HuH-7.5 (cell line): ENCODE measurements at places on chromosomes 6 and 20.

DNA sequence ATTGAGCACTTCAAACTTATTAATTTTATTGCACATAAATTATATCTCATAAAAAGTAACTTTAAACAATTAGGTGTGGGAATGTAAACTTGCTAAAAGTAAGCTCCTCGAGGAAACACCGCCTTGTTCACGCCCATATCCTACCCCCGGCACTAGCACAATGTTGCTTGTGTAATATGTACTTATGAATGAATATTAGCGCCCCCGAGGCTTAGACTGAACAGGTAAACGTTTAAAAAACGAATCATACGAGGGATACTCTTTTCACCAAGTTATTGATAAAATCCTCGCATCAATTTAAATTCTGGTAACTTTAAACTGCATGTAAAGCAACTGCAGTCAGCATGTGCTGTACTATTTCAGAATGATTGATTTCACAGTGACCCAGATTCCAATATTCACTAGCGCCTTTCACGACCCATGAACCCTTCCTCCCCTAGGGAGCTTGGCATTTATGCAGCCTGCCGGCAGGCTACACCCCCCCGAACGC lies 637 bp downstream of the TFB1M start:
- no peak for DNase-seq

DNA sequence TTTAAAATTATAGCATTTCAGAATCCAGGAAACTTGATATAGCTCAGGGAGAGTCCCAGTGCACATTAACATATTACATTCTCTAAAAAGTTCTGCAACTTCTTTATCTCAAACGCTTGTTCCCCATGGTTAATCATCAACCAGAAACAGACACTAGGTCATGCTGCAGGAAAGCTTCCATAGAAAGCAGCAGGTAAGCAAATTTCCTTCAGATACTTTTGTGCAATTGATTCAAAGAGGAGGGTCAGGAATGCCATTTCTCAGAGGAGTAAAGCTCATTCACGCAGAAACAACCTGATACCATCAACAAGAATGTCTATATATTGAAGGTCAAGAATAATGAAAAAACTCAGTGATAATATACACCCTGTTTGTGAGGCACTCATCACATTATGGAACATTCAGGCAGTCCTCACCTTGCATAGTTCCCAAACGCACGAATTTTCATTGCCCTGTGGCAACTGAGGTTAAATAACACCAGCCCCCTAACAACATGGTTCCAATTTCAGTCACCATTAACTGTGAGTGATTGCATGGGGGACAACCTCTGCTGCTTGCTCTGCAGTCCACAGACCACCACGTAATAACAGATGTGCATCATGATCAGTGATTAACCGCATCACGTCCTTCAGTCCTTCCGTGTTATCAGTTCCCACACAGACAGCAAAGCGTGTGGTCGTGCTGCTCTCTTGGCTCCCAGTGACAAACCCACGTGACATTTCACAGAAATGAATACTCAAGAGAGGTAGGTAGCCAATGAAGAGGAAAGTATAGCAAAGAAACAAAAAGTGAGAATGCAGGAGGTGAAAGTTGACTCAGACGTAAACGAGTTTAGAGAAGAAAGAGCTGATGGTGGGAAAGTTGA lies 95.7 kb downstream of the LY86 start:
- no peak for DNase-seq

- DNase-seq: no peak
Measured at GRCh38 chr20:1567392-1568162, 10.1 kb upstream of the SIRPD start.

GRCh38 chr6:71127374-71127773 lies 161.2 kb upstream of the OGFRL1 start:
- DNase-seq: no peak

DNA sequence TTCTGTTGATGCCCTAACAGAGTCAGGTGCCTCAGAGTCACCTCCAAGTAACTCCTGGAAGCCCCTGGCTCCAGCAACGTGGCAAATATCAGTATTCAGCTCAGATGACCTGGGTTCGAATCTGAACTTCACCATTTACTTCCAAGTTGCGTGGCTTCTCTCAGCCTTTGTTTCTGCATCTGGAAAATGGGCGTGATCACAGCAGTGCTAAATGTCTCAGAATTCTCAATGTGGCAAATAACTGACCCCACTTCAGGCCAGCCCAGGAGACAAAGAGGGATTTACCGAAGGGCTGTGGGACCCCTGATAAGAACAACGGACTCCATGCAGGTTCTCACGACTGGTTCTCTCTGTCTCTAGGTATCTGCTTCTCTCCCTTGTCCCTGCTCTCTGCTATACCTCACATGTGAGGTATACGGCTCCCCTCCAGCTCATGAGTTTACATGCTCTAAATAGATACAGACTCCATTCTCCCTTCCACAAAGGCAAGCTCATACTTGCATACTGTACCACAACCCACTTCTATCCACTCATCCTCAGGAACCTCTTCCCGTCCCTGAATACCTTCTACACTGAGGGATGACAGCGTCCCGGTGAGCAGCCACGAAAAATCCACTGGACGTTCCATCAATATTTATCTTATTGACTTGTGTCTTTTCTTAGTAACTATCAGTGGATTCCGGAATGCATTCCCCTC lies 84.1 kb downstream of the SNX5 start:
- DNase-seq: no peak

- DNase-seq: no peak
Measured at GRCh38 chr20:32922466-32922865, 63.7 kb downstream of the EFCAB8 start.

- DNase-seq: no peak
Measured at GRCh38 chr6:167835260-167835659, 8.5 kb downstream of the AFDN start.

GRCh38 chr6:2497922-2498623 lies 252.6 kb downstream of the MYLK4 start:
- no peak for DNase-seq

DNA sequence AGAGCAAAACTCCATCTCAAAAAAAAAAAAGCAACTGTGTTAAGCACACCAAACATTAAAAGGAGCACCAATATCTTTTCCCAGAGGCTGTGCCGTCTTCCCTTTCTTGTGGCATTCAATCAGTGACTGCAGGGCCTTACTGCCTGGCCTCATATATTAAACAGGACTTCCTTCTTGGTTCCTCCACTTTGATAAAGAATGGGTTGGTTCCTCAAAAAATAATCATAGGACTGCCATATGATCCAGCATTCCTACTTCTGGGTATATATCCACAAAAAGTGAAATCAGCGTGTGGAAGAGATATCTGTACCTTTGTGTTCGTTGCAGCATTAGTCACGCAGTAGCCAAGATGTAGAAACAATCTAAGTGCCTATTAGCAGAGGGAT lies 40.3 kb upstream of the GFOD1 start:
- no peak for DNase-seq

DNA sequence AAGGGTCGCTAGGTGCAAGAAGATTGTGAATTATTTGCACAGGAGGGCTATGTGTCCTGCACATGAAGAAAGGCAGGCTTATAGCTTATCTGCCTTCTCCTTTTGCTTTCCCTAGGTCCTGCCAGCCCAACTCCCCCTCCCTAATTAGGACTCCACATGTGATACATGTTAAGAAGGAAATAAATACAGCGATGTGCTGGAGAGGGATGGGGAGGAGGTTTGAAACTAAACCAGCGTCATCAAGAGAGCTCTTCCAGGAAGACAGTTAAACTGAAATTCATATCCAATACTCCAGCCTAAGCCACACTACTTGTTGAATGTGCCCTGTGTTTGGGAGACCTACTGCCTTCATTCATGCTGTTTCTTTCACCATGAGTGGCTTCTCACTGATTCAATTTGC lies 34.9 kb upstream of the UTRN start:
- no peak for DNase-seq
